Activated gamma-delta T cell treated with anti-CD3 and anti-CD28 coated beads, Interleukin-2, amount 50 U/mL, for 16 hours (primary cell): ENCODE measurements at places on chromosomes 12 and 14.

DNA sequence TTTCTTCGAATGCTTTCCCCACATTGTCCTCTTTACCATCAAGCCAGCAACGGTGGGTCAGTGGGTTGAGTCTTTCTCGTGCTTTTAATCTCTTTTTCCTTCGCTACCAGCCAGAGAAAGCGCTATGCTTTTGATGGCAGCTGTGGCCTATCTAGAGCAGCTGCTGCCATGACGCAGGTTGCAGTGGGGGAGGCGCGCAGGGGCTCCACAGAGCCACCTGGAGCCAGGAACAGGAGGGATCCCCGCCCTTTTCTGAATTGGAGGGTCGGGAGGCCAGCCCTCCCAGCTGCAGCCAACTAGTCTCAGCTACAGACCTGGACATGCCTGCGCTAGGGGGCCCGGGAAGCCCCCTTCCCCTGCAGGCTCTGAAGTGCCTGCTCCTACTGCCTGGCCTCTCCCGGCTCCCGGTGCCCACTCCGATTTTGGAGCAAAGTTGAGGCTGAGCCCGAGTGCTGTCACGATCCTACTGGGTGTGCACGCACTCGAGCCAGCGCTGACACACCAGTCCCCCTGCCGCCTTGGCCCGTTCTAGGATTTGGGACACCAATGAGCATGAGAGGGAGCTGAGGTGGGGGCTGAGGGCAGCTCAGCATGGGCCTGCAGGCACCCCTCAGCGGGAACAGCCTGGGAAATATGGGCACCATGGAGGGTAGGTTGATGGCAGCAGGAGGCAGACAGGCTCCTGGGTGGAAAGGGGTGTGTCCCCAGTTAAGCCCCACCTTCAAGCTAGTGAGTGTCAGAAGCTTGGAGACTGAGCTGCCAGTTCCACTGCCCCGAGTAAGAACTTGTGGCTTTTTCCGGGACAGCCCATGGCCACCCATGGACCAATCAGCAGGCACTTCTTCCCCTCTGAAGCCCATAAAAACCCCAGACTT lies 784.2 kb downstream of the SLC6A15 start:
- no peak for DNase-seq

DNA sequence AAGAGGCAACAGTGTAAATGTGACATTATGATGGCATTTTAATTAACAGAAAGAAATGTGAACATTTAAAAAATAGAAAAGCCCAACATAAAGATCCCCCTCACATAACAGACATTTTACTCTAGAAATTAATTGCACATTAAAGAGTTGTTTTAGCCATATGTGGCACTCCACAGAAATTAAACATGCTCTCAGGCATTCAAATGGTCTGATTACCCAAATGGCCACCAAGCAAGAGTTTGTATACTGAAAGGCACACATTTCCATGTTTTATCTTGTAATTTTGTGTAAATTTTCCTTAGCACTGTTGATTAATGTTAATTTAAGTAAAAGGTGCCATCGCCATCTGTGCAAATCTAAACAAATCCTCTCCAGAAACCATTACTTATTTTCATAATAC lies 43.5 kb downstream of the GTF2A1 start:
- no peak for DNase-seq

DNA sequence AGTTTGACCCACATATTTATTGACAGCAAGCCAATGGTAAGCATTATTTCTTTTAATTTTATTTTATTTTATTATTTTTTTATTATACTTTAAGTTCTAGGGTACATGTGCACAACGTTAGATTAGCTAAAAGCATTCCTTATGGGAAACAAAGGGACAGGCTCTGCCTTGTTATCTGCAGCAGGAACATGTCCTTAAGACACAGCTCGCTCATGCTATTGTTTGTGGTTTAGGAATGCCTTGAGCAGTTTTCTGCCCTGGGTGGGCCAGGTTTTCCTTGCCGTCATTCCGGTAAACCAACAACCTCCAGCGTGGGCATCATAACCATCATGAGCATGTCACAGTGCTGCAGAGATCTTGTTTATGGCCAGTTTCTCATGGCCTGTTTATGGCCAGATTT lies 370.2 kb downstream of the TMEM117 start:
- no peak for DNase-seq

DNA sequence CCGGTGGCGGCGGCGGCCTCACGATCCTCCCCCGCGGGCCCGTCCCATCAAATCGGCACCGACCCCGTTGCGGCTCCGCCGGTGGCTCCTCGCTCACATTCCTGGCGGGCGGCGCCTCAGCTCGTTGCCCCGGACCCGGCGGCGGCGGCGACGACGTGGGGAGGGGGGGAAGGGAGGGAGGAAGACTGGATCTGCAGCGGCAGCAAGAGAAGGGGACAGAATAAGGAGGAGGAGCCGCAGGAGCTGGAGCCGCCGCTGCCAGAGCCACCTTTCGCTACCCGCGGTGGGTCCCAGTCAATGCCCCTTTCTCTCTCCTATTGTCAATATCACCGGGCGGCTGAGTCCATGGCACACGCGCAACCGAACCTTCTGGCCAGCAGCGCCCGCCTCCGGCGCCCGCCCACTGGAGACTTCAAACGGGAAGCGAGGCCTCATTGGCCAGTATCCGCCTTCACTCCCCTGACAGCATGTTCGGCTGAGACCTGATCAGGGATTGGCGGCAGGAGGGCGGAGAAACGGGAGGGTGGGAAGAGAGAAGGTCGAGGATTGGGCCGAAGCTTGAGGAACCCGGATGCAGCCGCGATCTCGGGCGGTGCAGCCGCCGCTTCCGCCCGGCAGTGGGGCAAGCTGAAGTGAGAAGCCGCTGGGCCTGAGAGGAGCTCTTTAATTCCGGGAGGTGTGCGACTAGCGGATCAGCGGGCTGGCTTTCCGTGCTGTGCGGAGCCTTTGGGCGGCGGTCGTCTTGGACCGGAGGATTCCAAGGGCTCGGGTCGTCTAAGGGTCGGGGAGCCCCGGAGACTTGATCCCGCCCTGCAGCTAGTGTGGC lies at the start of gene PPP2R5E:
PPP2R5E (minus strand) TSS at position 378 of the 826 bp plus-strand sequence. CDS start 3,692 bp downstream, outside the sequence.
- DNase-seq: peak; percentile 96

DNA sequence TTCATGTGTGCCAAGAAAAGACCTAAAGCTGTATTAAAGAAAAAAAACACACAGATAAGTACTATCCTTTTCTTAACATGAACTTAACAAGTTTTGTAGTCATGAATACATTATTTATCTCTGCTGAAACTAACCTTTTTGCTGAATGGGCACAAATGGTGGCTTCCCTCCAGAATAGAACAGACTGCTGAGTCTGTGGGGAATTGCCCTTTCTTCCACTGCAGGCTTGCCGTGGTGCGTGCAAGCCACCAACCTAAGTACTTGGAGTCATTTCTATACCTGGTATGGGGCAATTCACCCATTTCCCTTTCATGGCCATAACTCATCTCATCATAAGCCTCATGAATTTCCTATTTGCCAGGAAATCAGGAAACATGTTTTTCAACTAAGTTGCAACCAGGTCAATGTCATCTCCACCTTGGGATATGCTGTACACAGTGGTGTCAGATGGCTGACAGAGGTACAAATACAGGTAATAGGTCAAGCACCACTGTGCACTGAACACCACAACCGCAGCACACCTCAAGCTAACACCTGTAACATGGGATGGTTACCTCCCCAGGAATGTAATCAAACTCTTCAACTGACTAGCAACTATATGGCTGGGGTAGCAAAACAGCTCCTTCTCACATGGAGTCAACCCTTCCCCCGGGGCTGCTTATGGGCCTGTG lies 49.9 kb downstream of the CATSPERB start:
- DNase-seq: no peak
